CD4-positive, alpha-beta T cell treated with Interleukin-17A for 1 hour (primary cell): ENCODE measurements at places on chromosomes 2 and 18.
A peak's percentile ranks its signal among the peaks of the same experiment; 100 is the strongest.

GRCh38 chr2:145116056-145116455, 596.1 kb upstream of the ZEB2 start:
- no peak for DNase-seq

GRCh38 chr2:160428405-160428763, 65.2 kb downstream of the RBMS1 start:
- DNase-seq: no peak

DNA sequence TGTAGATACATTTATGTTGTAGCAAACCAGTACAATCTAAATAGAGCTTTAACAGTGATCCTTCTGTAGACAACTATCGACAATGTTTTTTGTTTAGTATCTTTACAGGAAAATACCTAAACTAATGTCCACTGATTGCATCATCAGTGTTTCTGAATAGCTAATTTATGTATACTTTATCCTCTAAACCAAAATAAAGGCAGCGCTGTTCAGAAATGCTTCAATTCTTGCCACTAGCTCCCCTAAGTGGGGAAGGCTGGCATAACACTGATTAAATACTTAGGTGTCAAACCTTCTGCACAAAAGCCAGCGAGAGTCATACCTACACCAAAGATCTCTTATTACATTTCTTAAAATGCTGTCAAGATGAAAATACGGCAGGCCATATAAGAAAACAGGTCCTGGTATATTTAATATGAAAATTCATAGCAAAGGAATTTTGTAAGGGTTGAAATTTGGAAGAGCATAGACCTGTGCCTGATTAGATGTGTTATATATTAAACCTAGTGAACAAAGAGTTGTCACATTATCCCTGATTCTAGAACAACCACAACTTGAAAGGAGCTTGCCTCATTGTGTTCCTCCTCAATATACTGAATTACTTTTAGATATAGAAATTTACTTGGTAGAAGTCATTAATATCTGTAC, 1693.4 kb upstream of the SLC39A10 start:
- no peak for DNase-seq

DNA sequence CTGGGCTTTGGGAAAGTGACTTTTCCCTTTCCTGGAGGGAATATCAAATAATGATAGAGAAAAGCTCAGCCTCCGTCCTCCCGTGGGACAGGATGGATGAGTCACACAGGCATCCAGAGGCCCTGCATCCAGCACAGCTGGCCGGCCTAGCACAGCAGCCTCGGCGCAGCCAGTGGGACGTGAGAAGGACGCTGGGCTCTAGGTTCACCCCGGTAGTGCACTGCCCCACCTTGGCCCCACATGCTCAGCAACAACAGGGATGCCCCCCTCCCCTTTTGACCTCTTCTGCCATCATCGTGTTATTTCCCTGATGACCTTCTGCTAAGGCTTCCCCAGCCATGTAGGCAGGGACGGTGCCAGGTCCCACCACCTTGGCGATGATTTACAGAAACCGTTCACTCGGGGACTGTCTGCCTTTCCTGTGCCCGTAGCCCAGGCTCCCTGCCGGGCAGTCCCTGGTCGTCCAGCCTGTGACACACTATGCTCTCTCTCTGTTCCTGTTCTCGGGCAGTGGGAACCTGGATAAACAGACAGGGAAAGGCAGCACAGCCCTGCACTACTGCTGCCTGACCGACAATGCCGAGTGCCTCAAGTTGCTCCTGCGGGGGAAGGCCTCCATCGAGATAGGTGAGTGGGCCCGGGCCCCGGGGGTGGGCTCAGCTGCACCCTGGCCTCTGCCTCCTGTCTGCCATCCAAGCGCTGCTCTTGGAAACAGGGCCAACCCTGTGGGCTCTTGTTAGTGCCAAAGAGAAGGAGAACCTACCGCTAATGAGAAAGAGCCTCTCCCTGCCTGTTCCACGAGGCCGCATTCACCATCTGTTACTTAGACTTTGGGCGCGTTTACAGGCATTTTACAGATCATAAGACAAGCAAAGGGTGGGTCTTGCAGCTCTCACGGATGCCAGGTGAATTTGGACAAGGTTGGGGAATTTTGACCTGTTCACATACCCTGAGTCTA, 44.6 kb downstream of the ITGB1BP1 start:
- DNase-seq: no peak

GRCh38 chr18:79607361-79607952, 72.1 kb upstream of the CTDP1 start:
- no peak for DNase-seq

- peak; percentile 20 for DNase-seq
Observed at GRCh38 chr2:156663757-156664409, 227.7 kb downstream of the GPD2 start.

DNA sequence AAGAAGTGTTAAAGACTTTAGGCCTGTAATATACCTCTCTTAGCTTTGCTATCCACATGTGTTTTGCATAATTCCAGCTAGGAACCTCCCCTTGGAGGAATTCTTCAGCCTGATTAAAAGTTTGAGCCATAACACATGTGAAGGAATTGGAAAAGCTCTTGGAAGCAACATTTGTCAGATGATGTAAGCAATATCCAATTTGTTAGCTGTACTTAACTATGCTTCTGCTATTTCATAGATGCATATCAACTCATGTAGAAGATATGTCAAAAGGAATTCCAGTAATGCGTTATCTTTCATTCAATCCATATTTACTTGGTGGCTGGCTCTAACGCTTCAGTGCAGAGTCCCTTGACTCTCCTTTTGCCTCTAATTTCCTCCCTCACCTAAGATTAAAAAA, 46.2 kb downstream of the PKP4 start:
- DNase-seq: no peak

DNA sequence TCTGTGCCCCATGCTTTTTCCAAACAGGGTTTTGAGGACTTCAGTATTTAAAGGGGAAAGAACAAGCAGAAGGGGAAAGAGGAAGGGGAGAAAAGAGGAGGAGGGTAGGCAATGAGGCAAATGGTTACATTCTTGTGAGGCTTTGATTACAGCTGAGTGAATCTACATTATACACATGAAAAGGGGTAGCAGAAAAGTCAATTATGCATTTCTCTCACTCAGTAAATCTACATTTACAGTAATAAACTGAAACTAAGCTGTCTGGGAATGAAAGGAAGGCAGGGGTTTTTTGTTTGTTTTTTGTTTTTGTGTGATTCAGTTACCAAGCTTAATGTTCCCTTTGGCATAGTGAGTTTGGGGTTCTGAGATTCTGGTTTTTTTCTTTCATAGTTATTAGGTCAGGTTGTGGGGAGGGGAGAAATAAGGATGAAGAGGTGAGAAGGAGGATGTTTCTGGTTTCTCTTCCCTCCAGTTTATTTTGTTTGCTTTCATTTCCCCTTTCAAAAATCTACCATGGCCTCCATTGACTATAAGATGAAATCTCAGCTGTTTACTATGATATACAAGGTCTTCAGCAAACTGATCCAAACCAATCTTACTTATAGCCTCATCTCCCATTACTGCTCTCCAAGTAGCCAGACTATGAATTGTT, 18.7 kb downstream of the C18orf63 start:
- no peak for DNase-seq

- DNase-seq: no peak
Observed at GRCh38 chr2:63785096-63785495, 56.6 kb upstream of the UGP2 start.

DNA sequence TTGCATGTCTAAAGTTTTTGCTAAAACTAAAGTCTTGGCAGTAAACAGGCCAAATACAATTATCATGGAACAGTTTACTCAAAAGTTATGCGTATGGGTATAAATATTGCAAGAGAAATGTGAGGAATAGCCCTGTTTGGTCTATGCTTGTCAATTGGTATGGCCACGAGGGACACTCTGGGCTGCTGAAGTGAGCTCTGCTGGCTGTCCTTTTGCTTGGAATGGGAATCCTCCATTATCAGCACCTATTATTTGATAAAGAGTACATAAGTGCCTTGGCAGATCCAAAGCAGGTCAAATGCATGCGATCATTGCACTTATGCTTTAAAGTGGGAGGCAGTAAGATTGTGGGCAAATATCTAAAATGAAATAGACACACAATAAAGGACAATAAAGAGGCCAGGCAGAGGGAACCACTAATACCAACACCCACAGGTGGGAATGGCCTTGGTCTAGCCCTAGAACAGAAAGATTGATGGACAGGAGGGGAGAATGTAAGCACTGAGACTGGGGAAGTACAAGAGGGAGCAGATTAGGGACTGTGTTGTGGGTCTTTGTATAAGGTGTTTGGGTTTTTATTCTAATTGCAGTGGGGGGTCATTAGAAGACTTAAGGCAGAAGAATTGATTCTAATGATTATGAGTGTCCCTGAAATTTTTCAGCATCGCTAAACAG, 60.0 kb upstream of the NOSTRIN start:
- no peak for DNase-seq

GRCh38 chr18:57837917-57838548, 34.9 kb upstream of the ATP8B1 start:
- no peak for DNase-seq

DNA sequence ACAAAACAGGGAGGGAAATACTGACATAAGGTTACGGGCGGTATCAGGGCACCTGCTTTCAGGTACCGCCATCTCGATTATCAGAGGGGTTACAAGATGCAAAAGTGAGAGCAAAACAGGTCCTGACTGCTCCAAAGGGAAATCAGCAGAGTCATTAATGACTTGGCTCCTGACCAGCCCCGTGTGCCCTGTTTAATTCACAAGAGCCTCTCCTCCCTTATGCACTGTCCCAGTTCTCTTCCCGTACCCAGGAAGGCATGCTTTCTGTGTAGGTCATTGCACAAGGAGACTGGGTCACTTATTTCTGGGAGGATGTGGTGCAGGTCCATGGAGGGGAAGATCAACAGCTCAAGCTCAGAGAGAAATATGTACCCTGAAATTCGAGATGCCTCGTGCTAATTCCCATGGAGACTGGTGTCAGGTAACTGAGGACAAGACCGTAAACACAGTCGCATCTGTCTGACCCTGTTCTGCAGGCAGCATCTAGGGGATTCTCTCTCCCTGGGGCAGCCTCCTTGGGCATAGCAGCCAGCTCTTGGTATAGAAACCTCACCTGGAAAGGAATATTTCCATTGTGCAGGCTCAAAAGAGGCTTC, 79.9 kb downstream of the HNRNPLL start:
- DNase-seq: no peak

GRCh38 chr2:241726459-241726858, 8.0 kb upstream of the D2HGDH start:
- DNase-seq: no peak

DNA sequence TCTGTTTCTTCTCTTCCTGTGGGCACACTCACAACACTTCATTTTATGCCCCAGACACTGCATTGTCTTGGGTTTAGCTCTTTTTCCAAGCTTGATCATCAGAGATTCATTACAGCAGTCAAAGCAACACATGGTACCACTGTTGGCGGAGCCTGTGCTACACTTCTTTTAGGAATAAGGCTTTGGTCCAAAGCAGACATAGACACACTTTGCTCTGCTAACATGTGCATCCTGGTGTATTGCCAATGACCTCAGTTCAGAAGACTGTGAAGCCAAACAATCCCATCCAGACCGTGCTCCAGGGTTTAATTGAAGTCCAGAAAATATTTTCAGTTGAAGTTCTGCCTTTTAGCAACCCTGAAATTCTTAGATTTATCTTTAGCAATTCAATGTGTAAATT, 354.6 kb upstream of the RAB12 start:
- DNase-seq: no peak

DNA sequence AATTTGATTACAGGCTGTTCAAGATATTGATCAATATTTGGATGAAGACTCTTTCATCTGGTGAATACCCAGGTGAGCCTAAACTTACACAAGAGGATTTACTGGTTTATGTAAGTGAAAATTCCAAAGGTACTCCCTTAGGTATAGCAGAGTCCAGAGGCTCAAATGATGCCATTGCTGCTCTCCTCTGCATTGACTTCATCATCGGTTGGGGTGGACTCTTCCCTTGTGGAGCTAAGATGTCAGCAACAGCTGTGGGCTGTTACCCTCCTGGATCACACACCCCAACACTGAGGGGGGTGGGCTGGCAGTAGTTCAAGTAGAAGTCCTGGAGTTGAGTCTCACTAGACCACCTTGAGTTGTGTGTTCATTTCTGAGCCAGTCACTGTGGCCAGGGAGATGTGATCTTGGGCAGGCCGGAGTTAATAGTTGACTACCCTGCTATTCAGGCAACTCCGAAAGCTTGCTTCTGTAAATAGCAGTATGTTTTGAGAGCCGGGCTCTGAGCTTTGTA, 236.9 kb downstream of the PTPRM start:
- no peak for DNase-seq
